ENCODE measurements at places on chromosomes 5 and 9. TPM values are rescaled to one million over a fixed set of nuclear protein-coding genes. Genes with fewer than 3 reads are reported as not detected.

Gene ZDHHC11B
- total RNA-seq, result not detected

Gene C1QTNF3
- total RNA-seq, result 0.53 TPM

Gene INSYN2B
- total RNA-seq, result 8.7 TPM

Gene FOXI1
- not detected for total RNA-seq

Gene LECT2
- total RNA-seq, result not detected

Gene GHR
- total RNA-seq, result 3.6 TPM

Gene GPR150
- not detected for total RNA-seq

Gene CDC26
- 16.2 TPM for total RNA-seq

Gene SNCB
- 1.2 TPM for total RNA-seq

Gene LRRTM2
- not detected for total RNA-seq

Gene FAM81B
- not detected for total RNA-seq

Gene BARHL1
- total RNA-seq, result not detected

Gene ADAMTS19
- under 0.01 TPM for total RNA-seq

Gene PCDHGC5
- total RNA-seq, result 3.3 TPM

Gene PDZD2
- 0.71 TPM for total RNA-seq

Gene FRMPD1
- total RNA-seq, result not detected

Gene BAG1
- 44.0 TPM for total RNA-seq

Gene GADD45G
- total RNA-seq, result 1.0 TPM

Gene SPATA9
- not detected for total RNA-seq

Gene PTGES
- 41.6 TPM for total RNA-seq

Gene UBE2B
- total RNA-seq, result 37.2 TPM

Gene PTGR1
- 62.0 TPM for total RNA-seq

Gene PPIC
- total RNA-seq, result 33.9 TPM

Gene KLF9
- 10.8 TPM for total RNA-seq

Gene ERP44
- total RNA-seq, result 11.0 TPM

Gene LIFR
- 4.4 TPM for total RNA-seq

Gene IL3
- total RNA-seq, result not detected

Gene OR1J2
- not detected for total RNA-seq

Gene LMX1B
- total RNA-seq, result 14.0 TPM

Gene KDM3B
- total RNA-seq, result 42.7 TPM

Gene FABP6
- not detected for total RNA-seq

Gene GPBP1
- total RNA-seq, result 39.7 TPM

Gene TPRN
- 4.0 TPM for total RNA-seq

Gene NOP16
- total RNA-seq, result 71.3 TPM

Gene GBA2
- total RNA-seq, result 47.3 TPM

Gene CDKN2B
- 50.0 TPM for total RNA-seq

Gene MAP3K1
- 18.7 TPM for total RNA-seq

Gene RPS14
- total RNA-seq, result 1,819 TPM

Gene KIF3A
- total RNA-seq, result 11.3 TPM

Gene DEPDC1B
- 12.3 TPM for total RNA-seq

Gene LOX
- total RNA-seq, result 28.0 TPM

Gene WNT8A
- total RNA-seq, result not detected

Gene PLAC8L1
- 0.96 TPM for total RNA-seq

Gene TCOF1
- 70.4 TPM for total RNA-seq

Gene C9orf153
- total RNA-seq, result 0.33 TPM

Gene SH2D3C
- 0.19 TPM for total RNA-seq

Gene ZCCHC7
- 33.8 TPM for total RNA-seq

Gene PHF2
- total RNA-seq, result 11.0 TPM

Gene PCDHGB4
- 4.2 TPM for total RNA-seq

Gene PCA3
- not detected for total RNA-seq

Gene INSL6
- not detected for total RNA-seq

Gene CACNA1B
- 0.09 TPM for total RNA-seq
